Esophagus muscularis mucosa (tissue), 4 donors: ENCODE measurements at places on chromosomes 4 and X. TPM values are rescaled to one million over a fixed set of nuclear protein-coding genes. Genes with fewer than 3 reads are reported as not detected.

SLITRK4 gene
- total RNA-seq: 0.42 TPM

- DNase-seq: no peak
Observed at GRCh38 chrX:6053141-6053540, 175.5 kb downstream of the NLGN4X start.

DNA sequence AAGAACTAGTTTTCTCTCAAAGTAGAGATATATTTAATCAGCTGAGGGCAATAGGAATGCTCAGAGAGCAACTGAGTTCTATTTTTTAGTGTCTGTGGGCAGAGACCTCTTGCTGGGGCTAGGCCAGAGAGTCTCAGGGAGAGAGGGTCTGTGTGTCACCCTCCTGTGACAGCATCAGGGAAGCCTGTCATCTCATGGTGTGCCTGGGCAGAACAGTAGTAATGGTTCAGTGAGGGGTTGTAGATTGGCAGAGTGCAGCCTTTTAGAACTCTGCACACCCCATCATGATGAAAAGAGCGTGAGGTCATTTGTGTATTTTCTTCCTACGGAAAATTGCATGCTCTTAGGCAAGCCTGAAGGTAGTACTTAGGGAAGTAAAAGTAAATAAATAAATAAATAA lies 1396.5 kb upstream of the AGA start:
- DNase-seq: no peak

TMEM31 gene
- total RNA-seq: not detected

GRCh38 chrX:130158311-130158710 lies 7.3 kb downstream of the AIFM1 start:
- DNase-seq: no peak

MSX1 gene
- 2.9 TPM for total RNA-seq

DNA sequence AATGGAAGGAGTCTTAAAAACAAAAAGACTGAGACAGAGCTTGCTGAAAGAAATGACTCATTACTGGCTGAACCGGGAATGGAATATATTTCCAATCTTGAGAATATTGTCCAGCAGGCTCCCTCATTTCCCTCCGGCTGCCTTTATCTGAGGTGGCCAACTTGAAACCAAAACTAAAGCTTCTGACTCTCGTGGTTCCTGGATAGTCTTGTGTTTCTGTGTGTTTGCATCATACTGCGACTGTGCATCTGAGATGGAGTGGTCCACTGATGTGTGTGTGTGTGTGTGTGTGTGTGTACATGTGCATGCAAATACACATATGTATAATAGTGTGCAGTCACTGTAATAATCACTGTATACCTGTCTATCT lies 145.6 kb upstream of the SCML1 start:
- DNase-seq: no peak

GRCh38 chr4:134024251-134024650 lies 177.3 kb downstream of the PABPC4L start:
- DNase-seq: no peak

MND1 gene
- total RNA-seq: not detected

CITED1 gene
- total RNA-seq: 0.45 TPM

DNA sequence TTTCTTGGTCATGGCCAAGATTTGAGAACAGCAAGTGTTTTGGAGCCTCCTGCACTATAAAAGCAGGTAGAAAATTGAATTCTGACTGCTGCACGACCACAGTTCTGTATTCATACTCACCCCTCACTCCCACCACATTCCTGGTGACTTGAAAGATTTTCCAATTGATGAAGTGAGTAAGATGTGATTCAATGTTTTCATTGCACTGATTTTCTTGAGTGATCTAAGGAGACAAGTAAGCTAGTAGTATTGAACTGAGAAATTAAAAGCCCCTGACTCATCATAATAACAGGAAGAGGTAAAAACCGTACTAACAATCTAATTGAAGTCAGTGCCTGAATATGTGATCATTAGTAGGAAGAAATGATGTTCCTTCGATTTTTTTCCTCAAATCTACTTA lies 6.1 kb upstream of the SEC24D start:
- DNase-seq: no peak

- DNase-seq: no peak
Observed at GRCh38 chr4:57117491-57117890, 7.3 kb upstream of the IGFBP7 start.
